ENCODE measurements at places on chromosomes 16 and 17.
A peak's percentile ranks its signal among the peaks of the same experiment; 100 is the strongest.

DNA sequence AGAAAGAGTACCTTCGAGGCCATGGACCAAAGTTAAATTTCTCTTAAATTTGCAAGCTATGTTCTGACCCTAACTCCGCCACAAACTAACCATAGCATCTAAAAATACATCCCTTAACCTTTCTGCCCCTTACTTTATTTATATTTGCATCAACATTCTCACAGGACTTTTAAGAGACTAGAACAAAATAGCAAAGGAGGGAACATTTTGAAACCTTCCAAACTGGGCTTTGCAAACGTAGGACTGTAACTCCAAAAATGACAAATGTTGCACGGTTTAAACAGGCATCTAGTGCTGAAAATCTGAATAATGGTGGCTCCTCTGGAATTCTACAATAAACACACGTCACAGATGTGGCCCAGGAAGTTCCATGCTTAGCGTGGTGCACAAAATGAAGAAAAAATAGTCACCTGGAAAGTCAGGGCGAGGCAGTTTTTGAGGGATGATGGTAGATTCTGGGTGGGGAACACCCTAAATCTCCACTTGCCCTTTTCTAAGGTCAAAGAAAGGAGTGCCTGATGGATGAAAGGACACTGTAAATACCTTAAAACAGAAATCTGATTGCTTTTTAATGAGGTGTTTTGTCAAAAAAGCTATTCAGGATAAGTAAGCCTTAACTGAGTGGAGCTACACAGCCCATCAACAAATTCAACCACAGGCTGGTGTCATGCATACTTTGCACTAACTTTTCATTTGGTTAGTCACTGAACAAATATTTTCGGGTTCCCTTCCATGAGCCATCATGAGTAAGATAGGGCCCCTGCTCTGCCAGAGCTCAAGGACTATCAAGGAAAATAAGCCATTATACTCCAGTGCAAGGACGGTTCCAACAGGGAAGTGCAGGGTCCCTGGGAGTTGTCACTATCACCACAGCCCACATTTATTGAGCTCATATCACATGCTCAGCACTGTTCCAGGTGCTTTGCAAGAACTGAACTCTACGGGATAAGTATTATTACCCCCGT is 21.2 kb downstream of the ARHGAP17 start:
- DNase-seq: no peak

- peak; percentile 68 for DNase-seq
Observed at GRCh38 chr16:15482068-15482747, 47.8 kb downstream of the BMERB1 start.

- no peak for DNase-seq
Observed at GRCh38 chr16:47815655-47816054, 340.1 kb downstream of the ABCC12 start.

DNA sequence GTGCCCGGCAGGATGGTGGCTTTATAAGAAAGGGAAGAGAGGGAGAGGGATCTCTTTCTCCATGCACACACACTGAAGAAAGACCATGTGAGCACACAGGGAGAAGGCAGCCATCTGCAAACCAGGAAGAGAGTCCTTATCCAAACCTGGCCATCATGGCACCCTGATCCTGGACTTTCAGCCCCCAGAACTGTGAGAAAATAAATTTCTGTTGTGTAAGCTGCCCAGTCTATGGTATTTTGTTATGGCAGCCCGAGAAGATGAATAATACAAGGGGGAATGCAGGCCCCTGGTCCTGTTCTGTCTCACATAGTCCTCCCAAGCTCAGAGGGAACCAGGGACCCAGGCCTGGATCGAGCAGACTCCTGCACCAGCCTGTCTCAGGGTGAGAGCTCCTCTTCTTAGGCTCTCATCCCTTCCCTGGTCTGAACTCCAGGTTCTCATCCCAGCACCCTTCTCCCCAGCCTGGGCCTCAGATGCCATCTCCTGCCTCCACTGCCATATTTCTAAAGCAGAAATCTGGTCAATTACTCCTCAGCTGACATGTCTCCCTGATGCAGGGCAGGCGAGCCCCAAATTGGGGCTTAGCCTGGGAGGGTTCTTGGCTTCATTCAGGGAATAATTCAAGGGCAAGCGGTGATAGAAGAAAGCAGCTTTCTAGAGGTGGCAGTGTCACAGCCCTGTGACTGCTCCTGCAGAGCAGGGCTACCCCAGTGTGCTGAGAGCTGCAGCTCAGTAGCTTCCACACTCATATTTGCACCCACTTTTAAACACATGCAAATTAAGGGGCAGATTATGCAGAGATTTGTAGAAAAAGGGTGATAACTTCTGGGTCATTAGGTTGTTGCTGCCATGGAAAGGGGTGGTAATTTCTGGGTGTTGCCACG is 28.8 kb downstream of the IGFBP4 start:
- no peak for DNase-seq

- no peak for DNase-seq
Observed at GRCh38 chr16:67430977-67431774, at the start of gene HSD11B2. TSS of gene HSD11B2 (plus strand) at chr16:67431121. CDS start at chr16:67431249, 128 bp downstream.

- DNase-seq: no peak
Observed at GRCh38 chr17:67116045-67116575, 71.8 kb downstream of the CACNG1 start.

GRCh38 chr17:7038025-7038862 is 2.4 kb downstream of the SLC16A13 start:
- DNase-seq: no peak

DNA sequence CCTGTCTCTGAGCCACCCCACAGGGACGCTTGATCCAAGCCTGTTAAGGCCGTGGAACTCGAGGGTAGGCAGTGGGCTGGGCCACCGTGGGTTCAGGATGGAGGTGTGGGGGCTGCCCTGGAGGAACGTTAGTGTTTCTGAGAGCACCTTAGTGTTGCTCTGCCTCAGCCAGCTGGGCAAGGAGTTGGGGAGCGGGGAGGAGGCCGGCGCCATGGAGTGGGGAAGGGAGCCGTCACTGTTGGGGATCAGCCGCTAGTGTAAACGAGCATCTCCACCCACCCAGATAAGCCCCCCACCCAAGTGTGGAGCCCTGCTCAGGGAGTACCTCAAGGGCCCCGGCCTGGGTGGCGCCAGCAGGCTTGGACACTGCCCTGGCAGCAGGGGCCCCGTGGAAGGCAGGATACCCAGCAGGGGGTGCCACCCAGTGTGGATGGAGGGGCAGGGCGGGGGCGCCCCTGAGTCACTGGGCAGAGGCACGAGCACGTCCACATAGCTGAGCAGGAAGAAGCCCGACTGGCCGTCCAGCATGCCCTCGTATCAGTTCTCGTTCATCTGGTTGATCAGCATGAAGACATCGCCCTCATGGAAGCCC is 98.6 kb downstream of the KPNA2 start:
- DNase-seq: no peak

- DNase-seq: no peak
Observed at GRCh38 chr16:88739139-88739976, 33.1 kb downstream of the CTU2 start.

DNA sequence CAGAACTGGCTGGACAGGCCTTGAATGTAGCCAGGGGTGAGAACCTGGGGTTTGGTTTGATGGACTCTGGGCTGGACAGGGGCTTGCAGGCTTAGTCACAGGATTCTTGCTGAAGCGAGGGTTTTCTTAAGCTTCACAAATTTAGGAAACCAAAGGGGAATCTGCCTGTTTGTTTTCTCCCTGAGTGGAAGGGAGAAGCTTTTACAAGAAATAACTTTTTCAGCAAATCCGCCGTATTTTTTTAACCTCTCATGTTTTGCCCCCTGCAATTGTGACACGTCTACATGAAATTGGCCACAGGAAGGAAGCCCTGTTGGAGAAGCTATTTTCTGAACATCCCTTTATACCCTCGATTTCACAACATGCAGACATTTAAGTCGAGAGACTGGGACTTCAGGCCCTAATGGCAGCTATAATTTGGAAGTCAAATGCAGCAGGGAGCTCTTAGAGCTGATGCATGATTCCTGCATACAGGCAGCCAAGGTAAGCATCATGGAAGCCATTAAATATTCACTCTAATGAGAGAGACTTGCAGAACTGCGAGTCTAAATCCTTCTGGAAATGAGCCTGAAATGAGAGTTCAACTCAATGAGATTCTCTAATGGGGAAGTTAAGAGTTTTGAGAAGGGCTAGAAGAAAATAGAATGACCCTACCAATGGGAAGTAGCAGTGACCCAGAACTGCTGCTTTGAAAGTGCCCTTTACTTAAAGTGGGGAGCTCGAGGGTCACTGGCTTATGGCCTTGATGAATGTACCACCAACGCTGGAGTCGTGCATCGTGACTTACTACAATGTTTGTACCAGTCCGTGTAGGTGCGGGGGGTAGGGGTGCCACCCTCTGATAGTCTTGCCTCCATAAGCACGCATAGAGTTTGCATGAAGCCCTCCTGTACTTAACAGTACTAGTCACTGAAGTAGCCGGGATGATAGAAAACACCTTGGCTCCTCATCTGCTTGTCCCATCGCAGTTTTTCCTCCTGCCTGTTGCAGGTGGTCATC is 45.1 kb upstream of the IRF8 start:
- DNase-seq: peak; percentile 31

DNA sequence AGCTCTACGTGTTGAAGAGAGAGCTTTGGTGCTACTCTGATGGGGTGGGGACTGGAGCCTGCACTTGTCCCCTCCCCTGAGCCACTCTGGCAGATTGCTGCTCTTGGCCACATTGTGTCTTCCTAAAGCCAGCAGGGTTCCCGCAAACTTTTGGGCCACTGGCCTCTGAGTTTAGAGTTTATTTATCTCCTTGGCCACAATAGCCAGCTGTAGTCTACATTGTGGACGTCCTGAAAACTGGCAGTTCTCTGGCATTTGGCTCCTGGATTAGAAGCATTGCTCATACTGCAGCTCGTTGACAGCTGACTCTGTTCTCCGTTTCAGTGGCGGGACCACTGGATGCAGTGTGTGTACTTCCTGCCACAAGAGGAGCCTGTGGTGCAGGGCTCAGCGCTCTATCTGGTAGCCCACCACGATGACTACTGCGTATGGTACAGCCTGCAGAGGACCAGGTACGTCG is 34.6 kb downstream of the PRMT7 start:
- no peak for DNase-seq

DNA sequence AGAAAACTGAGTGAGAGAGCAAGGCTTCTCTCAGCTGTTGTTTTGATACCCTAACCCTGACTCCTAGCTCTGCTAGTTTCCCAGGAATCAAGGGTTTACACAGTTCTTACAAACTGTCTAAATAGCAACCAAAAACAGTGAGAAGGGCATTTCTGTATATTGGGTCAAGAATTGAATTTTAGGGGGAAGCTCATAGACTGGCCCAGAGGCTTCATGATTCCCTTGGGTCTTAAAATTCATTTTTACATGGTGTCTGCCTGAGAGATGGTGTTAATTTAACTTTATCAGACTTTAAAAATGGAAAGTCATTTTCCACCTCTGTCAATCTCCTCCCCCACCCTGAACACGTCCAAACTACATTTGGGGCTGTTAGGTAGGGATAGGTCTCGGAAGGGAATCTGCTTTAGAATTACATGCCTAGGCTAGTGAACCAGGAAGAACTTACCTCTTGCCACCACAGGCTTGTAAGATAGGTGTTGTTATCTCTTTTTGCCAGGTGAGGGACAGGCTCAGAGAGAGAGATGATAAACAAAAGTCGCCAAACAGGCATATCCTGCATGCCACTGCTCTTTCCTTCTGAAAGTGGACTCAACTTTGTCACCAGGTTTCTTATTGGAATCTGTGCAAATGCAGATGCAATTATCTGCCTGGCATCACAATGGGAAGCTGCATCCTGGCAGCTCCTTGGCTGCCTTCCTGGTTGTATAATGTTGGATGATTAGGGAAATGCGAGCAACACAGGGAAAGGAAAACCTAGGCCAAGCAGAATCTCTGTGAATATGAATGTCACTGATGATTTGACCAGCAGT is 3.1 kb downstream of the PHAF1 start:
- DNase-seq: no peak

DNA sequence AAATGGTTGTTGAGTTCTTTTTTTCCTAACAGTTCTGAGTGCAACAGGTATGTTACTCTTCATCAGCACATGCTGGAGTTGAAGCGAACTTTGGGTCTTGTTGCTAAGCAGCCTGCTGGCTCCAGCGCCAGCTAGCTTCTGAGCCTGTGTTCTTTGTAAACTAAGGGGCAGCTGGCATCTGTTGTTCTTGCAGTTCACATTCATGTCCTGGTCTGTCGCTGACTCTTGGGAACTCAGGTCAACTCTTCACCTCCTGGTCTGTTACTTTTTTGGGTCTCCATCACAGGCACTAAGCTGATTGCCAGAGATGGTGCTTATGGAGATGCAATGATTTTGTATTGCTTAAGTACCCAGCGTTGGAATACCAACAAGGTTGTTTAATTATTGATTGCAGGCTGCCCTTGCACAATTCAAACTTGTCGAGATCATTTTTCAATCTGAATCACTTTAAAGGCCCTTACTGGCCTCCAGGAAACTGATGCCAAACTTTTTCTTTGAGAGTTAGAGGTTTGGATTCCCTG is 40.9 kb downstream of the USP10 start:
- no peak for DNase-seq

- no peak for DNase-seq
Observed at GRCh38 chr16:68009157-68009735, 6.5 kb downstream of the DPEP2NB start.

DNA sequence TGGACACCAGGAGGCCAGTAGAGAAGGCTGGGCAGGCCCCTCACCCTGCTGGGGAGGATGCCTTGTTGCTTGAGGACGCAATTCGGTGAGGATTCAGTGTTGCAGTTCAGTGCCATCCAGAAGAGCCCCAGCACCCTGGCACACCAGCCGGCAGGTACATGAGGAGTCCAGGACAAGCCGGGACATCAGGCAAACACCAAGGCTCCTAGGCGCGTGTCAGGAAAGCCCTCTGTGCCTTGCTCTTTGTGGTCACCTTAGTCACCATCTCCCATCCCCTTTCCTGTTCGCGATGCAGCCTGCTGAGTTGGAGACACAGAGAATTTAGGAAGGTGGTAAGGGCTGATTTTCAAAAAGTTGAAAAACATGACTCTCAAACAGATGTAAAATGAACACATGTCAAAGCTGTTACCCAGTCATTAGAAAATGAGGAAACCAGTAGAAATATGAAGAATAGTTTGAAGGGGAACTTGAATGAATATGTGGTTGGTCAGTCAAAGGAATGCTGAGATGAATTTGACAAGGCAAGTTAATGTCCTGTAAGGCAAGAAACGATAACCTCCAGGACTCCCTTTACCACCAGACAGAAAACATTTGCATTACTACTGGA is 2.3 kb upstream of the NCBP3 start:
- DNase-seq: no peak

GRCh38 chr16:20053336-20053735 is 20.4 kb downstream of the GPR139 start:
- DNase-seq: no peak

DNA sequence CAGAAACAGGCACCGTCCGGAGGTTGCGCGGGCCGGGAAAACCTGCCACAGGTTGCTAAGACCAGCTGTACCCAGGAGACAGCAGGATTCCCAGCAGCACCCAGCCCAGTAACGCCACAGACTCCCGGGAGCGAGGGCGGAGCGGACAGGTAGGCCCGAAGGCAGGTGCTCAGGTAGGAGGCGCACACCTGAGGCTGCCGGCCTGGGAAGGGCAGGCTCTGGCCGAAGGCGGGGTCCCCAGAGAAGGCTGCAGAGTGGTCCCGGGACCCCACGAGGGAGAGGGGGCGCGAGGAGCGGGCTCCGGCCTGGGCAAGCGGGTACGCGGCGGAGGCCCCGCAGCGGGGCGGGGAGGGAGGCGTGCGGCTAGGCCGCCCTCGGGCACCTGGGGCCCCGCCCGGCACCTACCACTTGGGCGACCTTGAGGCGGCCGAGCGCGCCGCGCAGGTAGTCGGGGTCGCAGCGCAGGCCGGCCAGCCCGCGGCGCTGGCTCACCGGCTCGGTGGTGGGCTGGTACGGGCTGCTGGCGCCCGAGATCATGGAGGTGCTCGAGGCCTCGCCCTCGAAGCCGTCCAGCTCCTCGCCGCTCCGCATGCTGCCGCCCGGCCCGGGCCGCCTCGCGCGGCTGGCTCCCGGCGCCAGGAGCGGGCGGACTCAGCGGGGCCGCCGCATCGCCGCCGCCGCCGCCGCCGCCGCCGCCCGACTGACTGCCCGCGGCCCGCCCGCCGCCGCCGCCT is 441 bp downstream of the CMTM4 start:
- no peak for DNase-seq

Data from putamen (tissue), 1 donor.